Natural killer cell treated with Interleukin-12 subunit alpha and Interleukin-12 subunit beta and Interleukin-15 and Interleukin-18, amount 100 ng/mL, for 72 hours (primary cell): ENCODE measurements at places on chromosomes 5 and 9.

DNA sequence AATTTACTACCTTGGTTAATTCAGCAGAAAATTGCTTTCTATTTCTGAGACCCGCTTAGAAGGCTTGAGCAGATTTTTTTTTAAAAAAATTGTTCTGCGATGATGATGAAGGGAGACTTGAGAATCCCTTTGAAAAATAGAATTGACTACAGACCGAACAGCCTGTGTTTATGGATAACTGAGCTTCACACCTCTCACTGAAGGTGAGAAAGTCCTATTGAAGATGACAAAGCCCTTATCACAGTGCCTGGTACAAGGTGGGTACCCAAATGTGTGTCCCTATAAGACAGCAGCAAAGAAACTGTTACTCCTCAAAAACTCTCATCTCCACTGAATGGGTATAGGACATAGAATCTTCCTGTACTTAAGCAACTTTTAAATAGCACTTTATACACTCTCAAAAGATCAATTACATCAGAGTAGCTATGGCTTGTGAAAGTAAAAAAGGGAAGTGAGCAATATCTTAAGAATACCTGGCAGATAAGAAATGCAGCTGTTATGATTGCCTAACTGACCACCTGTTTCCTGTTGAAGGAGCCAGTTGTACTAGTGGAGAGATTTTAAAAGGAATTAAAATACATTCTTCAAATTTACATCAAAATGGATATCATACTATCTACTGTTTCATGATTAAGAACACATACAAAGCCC, 419.7 kb downstream of the CHSY3 start:
- no peak for DNase-seq

- no peak for DNase-seq
These were observed 268.2 kb downstream of the TMEM232 start for GRCh38 chr5:110458313-110458712.

DNA sequence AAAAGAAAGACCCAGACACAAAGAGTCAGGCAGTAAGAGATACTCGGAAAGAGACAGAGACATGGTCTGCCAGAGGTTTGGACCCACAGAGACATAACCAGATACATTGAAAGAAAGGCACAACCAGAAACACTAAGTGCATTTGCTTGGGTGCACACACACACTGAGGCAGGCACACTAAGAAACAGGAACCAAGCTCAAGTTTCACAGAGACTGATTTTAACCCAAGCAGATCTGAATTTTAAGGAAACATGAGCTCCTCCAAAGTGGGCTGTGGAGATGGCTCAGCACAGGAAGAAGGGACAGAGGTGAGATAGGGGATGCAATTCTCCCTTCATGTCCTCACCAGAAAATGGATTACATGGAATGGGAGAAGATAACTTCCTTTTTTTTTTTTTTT, 9.5 kb downstream of the AQP3 start:
- no peak for DNase-seq

DNA sequence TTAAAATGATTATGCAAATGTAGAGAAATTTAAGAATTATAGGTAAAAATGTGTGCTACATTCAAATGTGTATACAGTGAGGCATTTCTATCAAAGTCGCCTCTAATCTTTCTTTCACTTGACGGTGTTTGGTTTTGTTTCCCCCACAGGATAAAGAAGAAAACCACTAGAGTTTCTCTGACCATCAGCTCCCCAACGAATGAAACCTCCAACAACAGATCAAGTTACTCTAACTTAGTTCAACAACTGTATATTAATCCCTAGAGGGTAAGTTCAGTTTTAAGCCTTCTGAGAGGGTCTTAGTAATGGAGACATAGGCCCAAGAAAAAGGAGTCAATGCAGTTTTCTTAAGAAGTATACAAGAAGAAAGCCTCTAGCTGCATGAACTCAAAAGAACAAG, 11.5 kb upstream of the MYOT start:
- DNase-seq, result no peak

DNA sequence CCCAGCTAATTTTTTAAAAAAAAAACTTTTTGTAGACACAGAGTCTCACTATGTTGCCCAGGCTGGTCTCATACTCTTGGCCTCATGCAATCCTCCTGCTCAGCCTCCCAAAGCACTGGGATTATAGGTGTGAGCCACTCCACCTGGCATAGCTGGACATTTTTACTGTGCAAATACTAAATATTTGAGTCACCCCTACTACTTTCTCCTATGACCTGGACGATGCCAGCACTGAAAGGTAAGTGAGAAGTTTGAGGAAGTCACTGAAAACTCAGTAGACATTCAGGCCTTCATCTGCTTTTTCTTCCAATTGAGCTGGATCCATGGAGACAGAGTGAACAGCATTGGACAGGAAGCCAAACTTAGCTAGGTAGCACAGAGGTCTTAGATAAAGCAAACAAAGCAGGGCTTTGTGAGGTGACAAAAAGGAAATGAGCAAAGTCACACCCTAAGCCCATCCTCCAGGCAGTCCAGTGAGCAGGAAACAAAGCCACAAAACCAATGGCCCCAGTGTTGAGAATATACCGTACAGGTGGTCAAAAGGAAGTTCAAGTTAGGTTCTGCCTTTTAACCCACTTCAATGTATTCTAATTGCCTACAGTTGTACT, 192.6 kb upstream of the RASA1 start:
- DNase-seq, result peak; percentile 76

- DNase-seq, result no peak
These were observed 8.0 kb downstream of the WHRN start for GRCh38 chr9:114497236-114497635.

GRCh38 chr5:16456103-16456832, 9.3 kb downstream of the ZNF622 start:
- no peak for DNase-seq

- DNase-seq, result no peak
These were observed 3.7 kb downstream of the C9orf50 start for GRCh38 chr9:129617167-129617566.

- DNase-seq, result peak; percentile 68
These were observed 97.4 kb downstream of the OSTF1 start for GRCh38 chr9:75185585-75186170.

DNA sequence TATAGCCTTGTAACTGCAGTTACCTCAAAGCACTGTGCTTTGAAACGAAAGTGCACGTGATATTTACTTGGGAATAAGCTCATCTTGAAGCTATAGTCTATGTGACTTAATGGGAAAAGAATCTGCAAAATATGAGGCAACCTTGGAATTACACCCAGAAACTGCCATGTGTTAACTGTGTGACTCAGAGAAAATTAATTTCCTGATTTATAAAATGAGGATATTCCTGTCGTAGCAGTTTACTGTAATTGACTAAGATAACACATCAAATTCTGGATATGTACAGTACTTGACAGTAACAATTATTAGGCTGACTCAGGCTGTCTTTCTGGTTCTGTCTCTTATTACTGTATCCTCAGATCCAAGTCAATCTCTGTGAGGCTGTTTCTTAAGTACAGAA, 1079.9 kb upstream of the ACO1 start:
- no peak for DNase-seq

DNA sequence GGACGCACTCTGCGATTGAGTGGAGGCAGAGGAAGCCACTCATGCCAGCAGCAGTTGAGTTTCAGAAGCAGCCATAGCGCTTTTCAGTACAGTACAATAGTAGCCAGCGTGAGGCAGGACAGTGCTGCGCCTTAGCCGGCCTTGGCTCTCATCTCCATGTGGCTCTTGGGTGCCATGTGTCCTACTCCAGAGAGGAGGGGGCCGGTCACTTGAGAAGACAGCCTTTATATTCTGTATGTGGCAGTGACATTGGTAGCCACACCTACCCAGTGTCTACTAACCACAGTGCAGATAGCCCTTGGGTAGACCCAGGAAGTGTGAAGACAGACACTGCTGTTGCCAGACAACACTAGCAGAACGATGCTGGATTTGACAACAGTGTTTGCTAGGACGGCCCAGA, 42.3 kb downstream of the FAM78A start:
- peak; percentile 68 for DNase-seq

GRCh38 chr9:97761056-97761598, 64.0 kb upstream of the XPA start:
- no peak for DNase-seq

GRCh38 chr9:127673234-127673633, 33.6 kb upstream of the CFAP157 start:
- DNase-seq, result peak; percentile 55

- no peak for DNase-seq
These were observed 3.3 kb downstream of the LARP1 start for GRCh38 chr5:154758493-154758892.

- DNase-seq, result no peak
These were observed 2148.9 kb upstream of the ACO1 start for GRCh38 chr9:30235564-30235963.

GRCh38 chr9:98235126-98235525, 20.3 kb downstream of the TBC1D2 start:
- no peak for DNase-seq
